ENCODE measurements at places on chromosomes 3 and 15. TPM values are rescaled to one million over a fixed set of nuclear protein-coding genes. Genes with fewer than 3 reads are reported as not detected.

Gene SLC12A1
- under 0.01 TPM for total RNA-seq

Gene ZBTB47
- total RNA-seq: 22.3 TPM

DNA sequence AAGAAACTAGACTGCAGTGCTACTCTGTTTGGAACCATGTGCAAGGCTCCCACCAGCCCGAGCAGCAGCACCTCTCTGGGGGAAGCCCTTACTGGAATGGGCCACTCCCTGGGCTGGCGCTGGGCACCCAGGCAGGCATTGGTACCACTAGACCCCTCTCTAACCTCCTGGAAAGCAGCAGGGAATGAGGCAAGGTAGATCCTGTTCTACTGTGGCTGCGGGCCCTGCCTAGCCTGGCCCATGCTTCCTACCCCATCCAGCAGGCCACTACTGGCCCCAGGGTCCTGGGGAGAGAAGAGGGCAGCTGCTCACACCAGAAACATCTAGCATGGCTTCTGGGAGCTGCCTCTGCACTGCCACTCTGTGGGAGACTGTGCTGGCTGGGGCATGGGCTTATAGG, 44.8 kb downstream of the MESD start:
- no peak for DNase-seq

Gene RFTN1
- 47.7 TPM for total RNA-seq

DNA sequence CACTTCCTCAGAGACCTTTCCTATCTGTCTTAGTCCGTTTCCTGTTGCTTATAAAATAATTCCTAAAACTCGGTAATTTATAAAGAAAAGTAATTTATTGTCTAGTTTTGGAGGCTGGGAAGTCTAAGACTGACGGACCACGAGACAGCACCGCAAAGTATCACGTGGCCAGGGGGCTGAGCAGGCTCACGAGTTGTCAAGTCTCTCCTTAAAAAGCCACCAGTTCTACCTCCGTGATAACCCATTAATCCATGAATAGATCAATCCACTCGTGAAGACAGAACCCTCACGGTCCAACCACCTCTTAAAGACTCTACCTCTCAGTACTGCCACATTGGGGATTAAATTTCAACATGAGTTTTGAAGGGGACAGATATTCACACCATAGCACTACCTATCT, 821 bp downstream of the LINS1 start:
- peak; percentile 7 for DNase-seq

DNA sequence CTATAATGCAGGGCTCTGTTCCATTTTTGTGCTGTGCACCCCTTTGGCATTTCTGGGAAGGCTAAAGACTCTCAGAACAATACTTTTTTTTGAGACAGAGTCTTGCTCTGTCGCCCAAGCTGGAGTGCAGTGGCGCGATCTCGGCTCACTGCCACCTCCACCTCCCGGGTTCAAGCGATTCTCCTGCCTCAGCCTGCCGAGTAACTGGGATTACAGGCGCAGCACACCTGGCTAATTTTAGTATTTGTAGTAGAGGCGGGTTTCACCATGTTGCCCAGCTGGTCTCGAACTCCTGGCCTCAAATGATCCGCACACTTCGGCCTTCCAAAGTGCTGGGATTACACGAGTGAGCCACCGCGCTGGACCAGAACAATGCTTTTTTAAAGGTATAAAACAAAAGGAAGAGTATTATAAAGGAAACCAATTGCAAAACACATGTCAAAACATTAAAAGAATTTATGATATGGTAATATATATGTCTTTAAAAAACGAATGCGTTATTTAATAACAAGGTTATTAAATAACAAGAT, 999 bp downstream of the SQOR start:
- DNase-seq: no peak

- no peak for DNase-seq
These were observed 34.3 kb upstream of the VIPR1 start for GRCh38 chr3:42468111-42468510.

DNA sequence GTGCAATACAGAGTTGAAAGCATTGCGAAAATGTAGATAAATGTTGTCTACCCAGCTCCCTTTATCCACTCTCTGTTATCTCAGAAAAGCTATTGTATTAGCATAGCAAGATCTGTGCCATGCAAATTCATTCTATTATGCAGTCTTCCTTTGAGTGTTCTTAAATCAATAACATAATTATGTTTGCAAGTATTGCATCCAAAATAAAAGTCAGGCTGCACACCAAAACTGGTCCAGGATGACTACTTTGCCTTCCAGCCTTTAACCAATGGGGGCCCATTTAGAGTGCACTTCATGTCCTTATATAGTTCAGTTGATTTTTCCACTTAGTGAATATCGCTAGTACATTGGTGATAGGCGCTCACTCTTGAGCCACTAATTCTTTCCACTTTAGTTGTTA, 107.4 kb upstream of the MLF1 start:
- DNase-seq: no peak
